ENCODE measurements at places on chromosomes 1 and 21. TPM values are rescaled to one million over a fixed set of nuclear protein-coding genes. Genes with fewer than 3 reads are reported as not detected.

ANGPTL1 gene
- 14.7 TPM for total RNA-seq

LHX8 gene
- total RNA-seq = 1.4 TPM

PARS2 gene
- total RNA-seq = 16.5 TPM

GJA9 gene
- total RNA-seq = 0.19 TPM

ADGRB2 gene
- 15.7 TPM for total RNA-seq

U2AF1 gene
- total RNA-seq = 57.2 TPM

CACNA1S gene
- total RNA-seq = 0.12 TPM

PRRC2C gene
- 114 TPM for total RNA-seq

IL20 gene
- 0.43 TPM for total RNA-seq

AADACL4 gene
- not detected for total RNA-seq

PNRC2 gene
- total RNA-seq = 68.1 TPM

OR2G6 gene
- not detected for total RNA-seq

PEAR1 gene
- 13.8 TPM for total RNA-seq

EDARADD gene
- 3.2 TPM for total RNA-seq

HUNK gene
- total RNA-seq = 7.6 TPM

FHAD1 gene
- total RNA-seq = 73.3 TPM

MRAP gene
- total RNA-seq = 2.2 TPM

URB1 gene
- 41.4 TPM for total RNA-seq

IL19 gene
- total RNA-seq = not detected

USH2A gene
- 2.5 TPM for total RNA-seq

NCMAP gene
- 0.24 TPM for total RNA-seq

MAP3K21 gene
- 80.2 TPM for total RNA-seq

All from testis (tissue), 5 donors.